Brain microvascular endothelial cell (primary cell): ENCODE measurements at places on chromosomes 7 and 10.

GRCh38 chr7:45155941-45156340, 1.6 kb upstream of the RAMP3 start:
- DNase-seq: no peak

GRCh38 chr7:83921941-83922607, 272.5 kb downstream of the SEMA3A start:
- DNase-seq: peak; percentile 8

DNA sequence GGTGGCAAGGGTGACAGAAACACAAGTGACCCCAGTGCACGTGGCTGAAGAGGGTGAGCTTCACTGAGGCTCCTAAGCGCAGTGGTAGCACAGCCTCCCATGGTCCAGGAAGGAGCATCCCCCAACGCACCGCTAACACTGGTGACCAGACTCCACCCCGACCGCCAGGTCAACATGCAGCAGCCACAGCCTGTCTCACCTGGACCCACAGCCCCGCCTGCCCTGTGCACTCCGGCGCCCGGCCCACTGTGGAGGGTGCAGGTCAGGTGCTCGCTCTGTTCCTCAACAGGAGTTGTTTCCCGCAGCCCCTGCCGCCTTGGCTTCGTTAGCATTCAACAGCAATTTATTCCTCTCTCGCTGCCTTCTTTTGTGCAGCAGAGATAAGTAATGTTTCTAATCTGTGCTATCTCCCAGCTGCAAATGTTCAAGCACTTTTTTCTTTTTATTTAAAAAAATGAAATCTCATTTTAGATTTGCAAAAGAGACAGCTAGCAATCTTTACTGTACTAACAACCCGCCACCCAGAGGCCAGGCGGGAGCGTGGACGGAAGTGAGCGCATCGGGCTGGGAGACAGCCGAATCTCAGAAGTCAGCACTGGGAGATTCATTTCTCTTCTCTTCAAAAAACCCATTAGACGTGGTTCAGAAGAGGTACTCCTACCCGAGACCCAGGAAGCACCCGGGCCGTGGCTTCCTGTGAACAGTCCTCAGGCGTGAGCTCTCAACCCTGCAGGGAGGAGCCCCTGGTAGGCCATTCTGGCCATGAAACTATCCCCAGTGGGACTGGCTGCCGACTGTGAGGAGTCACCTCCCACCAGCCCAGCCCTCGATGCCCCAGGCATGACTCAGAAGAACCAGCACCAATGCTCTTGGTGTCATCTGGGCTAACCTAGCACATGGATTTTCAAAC, 133.4 kb downstream of the MAD1L1 start:
- DNase-seq: no peak

GRCh38 chr7:86760236-86760635, 116.5 kb downstream of the GRM3 start:
- no peak for DNase-seq

DNA sequence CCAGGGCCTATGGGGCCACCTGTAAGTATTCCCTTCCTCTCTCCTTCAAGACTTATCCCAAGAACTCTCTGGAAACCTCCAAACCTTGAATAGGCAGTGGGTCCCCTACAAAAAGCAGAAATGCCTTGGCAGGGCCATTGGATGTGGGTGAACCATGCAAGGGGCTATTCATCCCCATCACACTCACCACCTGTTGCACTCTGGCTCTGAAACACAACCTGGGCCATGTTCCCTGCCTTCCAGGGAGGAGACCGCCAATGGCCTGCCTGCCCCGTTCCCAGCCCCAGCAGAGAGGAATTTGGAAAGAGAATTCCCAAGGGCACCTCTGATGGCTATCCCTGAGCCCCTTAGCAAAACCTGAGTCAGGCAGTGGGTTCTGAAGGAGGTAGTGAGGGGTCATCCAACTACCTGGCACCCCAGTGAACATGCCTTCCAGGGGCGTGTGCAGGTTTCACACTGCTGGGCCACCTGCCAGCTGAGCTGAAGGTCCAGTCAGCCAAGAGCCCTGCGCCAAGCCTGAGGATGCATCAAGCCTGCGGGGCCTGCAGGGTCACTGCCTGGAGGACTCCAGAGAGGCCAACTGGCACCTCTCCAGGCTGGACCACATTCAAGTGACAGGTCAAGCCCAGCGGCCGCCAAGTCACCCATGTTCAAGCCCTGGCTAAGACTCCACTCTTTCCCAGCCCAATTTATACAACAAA, 101.3 kb downstream of the COL13A1 start:
- DNase-seq: no peak
